ENCODE measurements at places on chromosomes 13 and 19.

DNA sequence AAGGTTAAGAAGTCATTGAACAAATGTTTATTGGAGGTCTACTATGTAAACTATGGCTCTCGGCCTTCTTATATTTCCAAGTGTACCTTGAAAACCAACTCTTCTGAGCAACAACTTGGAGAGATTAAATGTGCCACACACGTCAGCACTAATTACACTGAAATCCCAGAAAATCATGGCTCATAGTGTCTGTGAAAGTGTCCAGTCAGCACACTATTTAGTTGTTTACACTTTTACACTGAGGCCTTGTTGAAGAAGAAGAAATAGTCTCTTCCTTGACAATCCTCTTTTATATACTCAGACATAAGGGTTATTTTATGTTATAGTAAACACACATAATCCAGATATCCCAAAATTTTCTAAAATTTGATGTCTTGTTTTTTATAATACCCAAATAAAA lies 30.9 kb upstream of the NBEA start:
- DNase-seq = no peak

DNA sequence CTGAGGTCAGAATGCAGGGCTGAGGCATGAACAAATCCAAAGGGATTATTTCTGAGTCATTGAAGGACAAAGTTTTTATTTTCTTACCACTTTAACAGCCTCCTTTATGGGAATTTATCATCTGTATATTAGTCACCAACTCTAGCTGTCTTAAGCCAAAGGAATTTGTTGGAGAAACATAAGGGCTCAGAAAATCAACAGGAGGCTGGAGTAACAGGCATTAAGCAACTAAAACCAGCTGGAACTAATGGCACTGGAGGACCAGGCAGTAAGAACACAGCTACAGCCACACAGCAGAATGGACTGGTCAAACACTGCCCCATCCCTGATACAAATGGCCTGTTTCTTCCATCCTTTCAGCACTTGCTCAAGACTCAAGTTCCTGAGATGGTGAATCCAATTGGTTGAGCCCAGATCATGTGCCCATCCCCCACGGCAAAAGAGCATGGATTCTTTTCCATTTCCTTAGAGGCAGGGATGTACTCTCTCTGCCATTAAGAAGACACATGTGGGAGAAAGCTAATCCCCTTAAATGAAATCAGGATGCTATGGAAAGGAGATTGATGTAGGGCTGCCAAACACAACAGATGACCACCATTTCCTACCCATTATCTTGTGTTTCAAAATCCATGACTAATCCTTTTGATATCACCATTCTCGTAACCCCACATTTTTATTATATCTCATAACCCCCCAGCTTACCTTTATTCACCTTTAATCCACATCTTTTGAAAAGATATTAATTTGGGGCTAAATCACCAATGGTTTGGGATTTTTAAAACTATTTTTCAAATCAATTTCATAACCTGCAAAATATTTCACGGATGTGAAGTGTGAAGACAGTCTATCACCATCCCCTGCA lies 157.0 kb upstream of the FNDC3A start:
- DNase-seq = no peak

DNA sequence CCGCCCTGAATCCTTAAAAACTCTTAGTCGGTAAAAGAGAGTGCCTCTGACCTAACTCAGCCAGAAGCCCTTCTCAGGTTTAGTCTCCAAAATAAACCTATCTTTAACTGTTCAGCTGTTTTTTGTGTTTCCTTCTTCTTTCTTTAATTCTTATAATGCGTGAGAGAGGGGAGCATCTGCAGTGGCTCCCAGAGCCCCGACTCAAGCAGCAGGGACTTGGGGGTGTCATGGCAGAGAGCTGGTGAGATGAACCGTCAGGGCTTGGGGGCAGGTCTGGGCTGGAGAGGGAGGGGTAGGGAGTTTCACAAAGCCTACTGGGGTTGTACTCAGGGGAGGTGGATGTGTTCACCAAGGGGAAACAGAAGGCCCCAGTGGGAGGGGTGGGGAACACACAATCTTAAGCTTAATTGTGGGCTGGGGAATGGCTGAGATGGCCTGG lies 16.8 kb upstream of the SIGLEC6 start:
- no peak for DNase-seq

GRCh38 chr13:103663996-103664395 lies 597.8 kb upstream of the SLC10A2 start:
- no peak for DNase-seq

Measured in coronary artery (tissue), 2 donors.